C1 segment of cervical spinal cord (tissue), 14 donors: ENCODE measurements at places on chromosomes 12 and 14.

GRCh38 chr12:115387467-115387901 lies 703.5 kb upstream of the TBX3 start:
- no peak for DNase-seq

DNA sequence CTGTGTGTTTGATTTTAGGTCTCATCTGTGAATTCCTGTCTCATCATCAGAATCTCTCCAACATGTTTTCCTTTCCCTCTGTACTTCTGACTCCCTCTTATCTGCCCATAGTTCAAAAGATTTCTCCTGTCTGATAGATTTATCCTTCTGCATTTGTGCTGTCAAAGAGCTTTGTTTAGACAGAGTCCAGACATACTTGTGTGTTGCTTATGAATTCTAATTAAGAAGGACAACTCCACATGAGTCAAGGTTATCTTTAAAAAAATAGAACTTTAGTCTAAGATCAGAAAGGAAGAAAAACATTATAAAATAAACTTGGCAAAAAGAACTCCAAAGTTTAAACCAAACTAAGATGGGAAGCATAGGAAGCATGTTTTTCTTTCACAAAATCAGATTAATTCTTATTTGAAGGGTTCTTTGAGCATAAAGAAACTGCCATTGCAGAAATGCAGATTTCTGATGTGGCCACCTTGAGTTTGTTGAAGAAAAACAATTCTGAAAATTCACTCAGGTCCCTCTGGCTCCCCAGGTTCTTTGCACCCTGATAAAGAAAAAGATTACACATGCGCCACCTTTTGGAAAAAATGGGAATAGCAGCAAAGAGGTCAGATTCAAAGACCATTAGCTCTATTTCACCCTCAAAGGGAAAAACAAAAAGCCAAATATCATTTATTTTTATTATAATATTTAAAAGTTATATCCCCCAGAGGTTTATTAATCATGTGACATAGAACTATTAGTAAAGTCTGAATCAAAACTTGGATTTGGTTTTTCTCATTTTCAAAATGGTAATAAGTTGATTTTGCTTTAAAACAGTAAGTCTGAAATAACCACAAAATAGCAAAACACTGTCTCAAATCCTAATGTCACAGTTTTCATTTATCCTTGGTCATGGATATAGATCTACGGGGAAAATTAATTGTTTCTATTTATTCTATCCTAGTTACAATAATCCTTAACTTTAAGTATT lies 143.7 kb upstream of the DCN start:
- DNase-seq: no peak

DNA sequence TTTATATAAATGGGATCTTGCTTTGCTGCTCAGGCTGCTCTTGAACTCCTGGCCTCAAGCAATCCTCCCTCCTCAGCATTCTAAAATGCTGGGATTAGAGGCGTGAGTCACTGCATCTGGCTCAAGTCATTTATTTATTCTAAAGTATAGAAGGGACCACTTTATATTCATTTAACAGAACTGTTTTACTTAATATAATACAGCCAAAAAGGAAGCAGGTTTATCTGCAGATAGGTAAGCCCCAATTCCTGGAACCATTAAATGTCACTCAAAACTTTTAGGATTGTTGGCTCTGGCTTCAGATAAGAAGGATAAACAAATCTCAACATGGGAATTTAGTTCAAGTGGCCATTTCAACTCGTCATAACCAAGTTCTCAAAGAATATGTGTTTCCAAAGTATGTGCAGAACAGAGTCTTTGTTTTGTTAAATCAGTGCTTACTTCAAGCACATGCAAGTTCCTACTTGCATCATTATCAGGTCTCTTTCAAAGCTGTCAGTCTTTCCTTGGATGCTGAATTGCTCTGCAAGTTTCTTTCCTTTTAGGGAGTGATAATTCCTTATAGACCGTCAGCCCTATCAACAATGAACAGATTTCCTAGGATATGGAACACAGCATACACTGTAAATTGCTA lies 60.4 kb downstream of the KITLG start:
- DNase-seq: no peak

- no peak for DNase-seq
Measured at GRCh38 chr12:97456571-97457188, 5.9 kb upstream of the RMST start.

GRCh38 chr12:120979862-120980696 lies 1.7 kb downstream of the HNF1A start:
- no peak for DNase-seq

GRCh38 chr14:94671870-94672444 lies 59.8 kb downstream of the SERPINA3 start:
- DNase-seq: no peak

GRCh38 chr14:35879654-35880249 lies 53.6 kb downstream of the BRMS1L start:
- DNase-seq: no peak

DNA sequence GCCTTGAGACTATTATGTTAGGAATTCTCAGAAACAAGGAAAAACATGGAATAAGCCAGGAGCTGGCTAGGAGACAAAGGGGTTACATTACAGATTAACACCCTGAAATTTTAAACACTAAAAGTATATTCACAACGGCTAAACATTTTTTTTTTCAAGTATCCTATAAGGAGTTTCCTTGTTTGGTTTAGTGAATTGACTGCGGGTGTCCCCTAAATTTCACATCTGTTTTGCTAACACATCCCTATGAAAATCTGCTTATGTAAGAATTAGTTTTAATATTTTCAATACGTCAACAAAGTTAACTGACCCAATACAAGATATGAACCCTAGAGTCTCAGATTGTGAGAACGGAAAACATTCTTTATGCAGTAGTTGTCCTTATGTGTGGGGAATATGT lies 19.0 kb downstream of the TAOK3 start:
- DNase-seq: no peak

DNA sequence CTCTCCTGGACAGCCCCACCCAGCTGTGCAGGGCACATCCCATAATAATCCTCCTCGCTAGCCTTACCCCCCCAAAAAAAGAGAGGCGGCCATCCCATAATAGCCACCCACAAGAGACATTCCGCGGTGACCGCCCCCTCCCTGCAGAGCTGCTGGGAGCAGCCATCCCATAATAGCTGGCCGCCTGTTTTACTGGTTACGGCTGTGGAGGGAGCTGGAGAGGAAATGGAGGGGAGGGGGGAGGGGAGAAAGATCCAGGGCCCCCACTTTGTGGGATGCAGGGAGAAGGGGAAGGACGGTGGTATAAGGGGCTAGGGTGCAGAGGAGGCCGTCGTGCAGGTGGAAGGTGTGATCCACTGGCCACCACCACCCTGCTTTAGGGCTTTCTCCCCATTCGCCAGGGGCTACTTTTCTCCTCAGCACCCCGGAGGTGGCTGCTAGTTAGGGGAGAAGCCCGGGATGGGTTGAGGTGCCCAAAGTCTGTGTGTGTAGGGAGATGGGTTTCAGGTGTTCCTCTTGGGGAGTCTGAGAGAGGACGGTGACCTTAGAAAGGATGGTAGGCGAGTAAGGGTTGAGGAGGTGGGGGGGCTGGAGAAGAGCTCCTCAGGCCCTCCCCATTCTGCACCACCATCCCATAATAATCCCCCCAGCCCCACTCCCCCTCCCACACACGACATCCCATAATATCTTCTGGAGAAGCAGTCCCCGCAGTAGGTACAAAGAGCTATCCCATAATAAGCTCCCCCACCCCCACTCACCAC lies 6.0 kb upstream of the CHD4 start:
- peak; percentile 76 for DNase-seq

GRCh38 chr14:48726080-48726642 lies 860.0 kb downstream of the RPS29 start:
- no peak for DNase-seq

GRCh38 chr14:31200702-31200990 lies 6.9 kb downstream of the HECTD1 start:
- no peak for DNase-seq

- DNase-seq: no peak
Measured at GRCh38 chr14:81437244-81437643, 37.1 kb upstream of the STON2 start.

DNA sequence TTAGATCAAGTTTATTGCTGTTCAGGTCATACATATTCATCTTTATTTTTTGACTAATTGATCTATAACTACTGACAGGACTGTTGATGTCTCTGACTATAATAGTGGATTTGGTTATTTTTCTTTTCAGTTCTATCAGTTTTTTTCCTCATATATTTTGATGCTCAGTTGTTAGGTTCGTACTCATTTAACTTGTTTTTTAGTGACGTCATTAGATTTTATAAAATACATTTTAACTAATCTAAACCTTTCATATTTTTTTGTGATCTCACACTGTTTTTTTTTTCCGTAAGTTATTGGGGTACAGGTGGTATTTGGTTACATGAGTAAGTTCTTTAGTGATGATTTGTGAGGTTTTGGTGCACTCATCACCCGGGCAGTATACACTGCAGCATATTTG lies 841.2 kb upstream of the FBXO33 start:
- no peak for DNase-seq

GRCh38 chr12:130339951-130340350 lies 2.3 kb downstream of the PIWIL1 start:
- DNase-seq: no peak

GRCh38 chr14:70640938-70641547 lies 673 bp upstream of the TTC9 start:
- peak; percentile 47 for DNase-seq
